Heart right ventricle (tissue), 16 donors: ENCODE measurements at places on chromosomes 7 and 10.

- DNase-seq, result no peak
Observed at GRCh38 chr7:153072806-153073205, 313.3 kb downstream of the ACTR3B start.

DNA sequence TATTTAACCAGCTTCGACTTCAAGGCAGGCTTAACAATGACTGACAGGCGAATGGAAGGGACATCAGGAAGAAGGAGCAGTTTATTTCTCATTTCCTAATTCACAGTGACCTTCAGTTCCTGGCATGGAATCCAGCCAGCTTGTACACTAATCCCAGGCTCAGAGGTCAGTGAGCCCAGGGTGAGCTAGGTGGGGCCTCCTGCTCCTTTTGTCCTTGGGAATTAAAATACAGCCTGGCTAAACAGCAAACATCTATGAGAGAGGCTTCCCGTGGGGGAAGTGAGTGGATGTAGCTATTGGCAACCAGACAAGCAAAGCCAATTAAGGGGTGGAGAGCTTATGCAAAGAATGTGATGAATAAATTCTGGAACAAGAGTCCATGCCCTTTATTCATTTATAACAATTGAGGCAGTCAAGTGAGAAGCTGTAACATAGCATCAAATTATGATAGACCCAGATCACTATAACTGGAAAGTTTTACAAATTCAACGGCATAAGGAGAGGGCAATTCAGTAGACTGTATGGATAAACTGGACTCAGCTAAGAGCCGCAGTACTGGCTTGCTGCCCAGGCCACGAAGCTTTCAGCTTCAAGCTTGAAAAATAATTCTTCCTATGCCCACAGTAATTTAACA lies 57.1 kb downstream of the STK17A start:
- DNase-seq, result peak; percentile 60

DNA sequence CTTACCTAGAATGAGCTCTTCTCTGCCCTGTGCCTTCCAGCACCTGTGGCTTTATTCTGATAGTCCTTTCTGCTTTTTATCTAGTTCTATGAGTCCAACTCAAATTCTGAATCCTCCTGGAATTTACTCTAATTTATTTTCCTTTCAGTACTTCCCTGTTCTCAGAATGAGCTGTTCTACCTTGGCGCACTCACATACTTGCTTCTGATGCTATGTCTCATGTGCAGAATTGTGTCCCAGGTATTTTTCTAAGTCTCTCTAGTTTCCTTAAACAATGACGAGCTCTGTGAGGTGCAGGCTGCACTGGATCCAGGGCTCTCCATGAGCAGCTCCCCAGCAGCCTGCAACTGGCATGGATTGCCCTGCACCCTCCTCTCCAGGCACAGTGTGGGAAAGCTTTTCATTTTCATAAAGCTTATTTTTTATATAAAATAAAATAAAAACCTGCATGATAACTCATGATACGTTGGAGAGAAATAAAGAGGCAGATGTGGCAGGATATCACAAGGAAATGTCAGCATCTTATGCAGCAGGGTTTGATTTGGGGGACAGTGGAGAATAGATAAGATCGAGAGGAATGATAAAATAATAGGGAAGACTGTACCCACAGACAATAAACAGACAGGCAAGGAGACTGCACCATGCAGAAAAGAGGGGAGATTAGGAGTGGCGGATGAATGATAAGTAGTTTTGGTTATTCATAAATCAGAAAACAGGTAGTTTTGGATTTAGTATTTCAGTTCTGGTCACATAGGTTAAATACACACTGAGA lies 258.2 kb upstream of the POM121L12 start:
- DNase-seq, result no peak

- DNase-seq, result no peak
Observed at GRCh38 chr7:25068502-25069213, 56.4 kb downstream of the CYCS start.

GRCh38 chr7:50304911-50305582 lies 531 bp downstream of the IKZF1 start:
- no peak for DNase-seq

- no peak for DNase-seq
Observed at GRCh38 chr7:18497082-18497481, 1.5 kb downstream of the HDAC9 start.

DNA sequence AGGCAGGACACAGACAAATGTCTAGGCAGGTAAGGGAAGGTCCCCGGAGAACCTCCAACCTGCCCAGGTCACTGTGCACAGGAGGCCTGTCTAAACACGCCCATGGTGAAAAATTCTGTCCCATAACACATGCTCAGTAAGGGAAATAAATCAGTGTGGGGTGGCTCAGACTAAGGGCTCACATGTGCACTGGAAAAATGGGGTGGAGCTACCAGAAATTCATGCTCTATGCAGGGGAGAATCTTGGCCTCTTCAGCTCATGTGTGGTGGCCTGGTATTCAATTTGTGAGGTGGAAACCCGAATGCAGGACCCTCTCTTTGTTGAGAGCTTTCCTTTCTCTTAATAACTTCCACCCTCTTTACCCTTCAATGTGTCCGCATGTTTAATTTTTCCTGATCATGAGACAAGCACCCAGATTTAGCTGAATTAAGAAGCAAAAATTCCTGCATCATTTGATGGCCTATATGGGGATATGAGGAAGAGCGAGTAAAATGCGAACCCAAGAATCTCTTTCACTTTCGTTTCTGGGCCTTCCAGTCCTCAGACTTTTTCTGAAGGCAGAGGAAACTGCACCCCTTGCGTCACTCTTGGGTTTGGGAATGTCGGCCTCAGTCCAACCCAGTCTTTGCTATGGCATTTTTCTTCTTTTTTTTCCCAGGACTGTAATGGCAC lies 163.2 kb downstream of the DGKB start:
- DNase-seq, result no peak

- no peak for DNase-seq
Observed at GRCh38 chr7:84195295-84196060, 889 bp upstream of the SEMA3A start.

GRCh38 chr7:64308016-64308270 lies 5.8 kb upstream of the ZNF736 start:
- DNase-seq, result no peak
